ENCODE measurements at places on chromosomes 11 and 22. TPM values are rescaled to one million over a fixed set of nuclear protein-coding genes. Genes with fewer than 3 reads are reported as not detected.

GRCh38 chr11:64101461-64101860, 64.5 kb downstream of the MACROD1 start:
- DNase-seq: no peak

DNA sequence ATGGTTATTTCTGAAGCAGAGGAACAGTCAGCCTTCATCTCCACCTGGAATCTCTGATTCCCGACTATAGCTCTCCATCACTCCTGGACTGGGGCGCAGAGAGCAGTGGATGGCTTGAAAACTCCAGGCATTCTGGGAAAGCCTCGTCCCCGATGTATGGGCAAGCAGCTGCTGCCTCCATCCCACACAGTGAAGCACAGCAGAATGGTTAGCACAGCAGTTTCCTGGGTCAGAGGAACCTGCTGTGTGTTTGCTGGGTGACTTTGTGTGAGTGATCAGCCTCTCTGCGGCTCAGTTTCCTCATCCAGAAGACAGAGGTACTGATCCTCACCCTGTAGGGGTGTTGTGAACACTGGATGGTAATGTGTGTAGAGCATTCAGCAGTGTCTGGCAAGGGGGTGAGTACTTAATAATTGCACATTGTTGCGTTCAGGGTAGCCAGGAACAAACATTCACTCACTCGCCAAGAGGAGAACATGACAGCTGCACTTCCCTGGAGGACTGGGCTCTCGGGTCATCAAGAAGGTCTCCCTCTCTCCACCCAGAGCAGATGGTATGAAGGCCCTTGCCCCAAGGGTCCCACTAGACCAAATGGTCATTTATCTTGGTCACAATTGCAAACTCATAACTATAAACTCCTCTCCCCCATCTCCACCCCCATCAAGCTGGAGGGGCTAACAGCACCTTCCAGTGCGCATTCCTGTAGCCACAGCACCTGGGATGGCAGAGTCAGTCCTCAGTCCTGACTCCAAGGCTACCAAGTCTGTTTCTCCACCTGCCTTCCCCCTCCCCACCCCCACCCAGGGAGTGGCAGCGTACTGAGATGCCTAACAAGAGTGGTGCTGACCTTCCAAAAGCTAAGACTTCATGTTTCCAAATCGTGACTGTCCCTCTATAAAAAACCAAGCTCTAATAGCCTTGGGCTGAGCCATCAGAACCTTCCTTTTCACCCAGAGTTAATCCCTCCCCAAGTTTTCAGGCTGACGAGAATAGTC, 1.5 kb upstream of the CHST1 start:
- no peak for DNase-seq

DNA sequence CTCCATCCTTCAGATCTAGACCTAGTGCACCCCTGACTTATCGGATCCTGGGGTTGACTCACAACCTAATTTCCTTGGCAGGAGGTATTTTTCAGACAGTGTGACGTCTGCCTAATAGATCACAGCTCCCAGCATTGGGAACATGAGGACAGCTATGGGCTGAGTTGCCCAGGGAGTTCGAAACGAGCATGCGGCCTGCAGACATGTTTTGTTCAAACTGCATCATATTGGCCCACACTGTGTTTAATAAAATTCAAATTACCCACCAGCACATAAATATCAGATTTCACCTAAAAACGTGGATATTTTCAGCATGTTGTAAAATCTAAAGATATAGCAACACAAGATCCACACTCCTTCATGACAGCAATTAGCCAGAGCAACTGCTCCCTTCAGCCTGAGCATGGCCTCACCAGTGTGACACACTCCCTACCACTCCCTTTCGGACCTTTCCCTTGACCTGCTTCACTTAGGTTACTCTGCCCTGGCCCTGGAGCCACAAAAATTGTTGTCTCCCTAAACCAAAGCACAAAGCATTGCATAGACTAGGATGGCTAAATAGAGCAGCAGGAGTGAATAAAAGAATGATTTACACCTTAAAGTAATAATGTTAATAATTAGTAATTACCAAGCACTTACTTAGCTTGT, 53.6 kb upstream of the USP47 start:
- no peak for DNase-seq

DNA sequence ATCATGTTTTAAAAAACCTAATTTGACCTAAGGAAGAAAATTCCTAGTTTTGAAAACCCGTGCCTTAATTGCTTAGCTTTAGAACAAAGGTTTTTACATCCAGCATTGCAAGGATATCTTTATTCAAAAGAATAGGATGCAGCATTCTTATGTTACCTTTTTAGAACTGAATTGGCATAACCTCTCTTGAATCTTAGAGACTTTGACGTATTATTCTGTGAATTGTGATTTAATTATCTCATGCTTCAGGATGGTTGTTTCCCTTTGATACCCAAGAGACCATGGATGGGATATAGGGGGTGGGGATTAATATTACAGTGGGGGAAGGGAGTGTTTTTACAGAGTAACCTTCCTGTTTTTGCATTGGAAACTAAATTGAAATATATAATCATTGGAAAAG, 49.4 kb downstream of the ARHGEF12 start:
- DNase-seq: no peak

DNA sequence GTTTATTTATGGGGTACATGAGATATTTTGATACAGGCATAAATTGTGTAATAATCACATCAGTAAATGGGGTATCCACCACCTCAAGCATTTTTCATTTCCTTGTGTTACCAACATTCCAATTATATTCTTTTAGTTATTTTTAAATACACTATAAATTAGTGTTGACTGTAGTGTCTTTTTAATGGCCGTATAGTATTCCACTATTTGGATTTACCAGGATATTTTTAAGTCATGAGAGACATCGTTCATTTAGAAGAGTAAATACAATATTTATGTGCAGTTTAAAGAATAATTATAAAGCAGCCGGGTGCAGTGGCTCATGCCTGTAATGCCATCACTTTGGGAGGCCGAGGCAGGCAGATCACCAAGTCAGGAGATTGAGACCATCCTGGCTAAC, 6.2 kb upstream of the SPI1 start:
- no peak for DNase-seq

- DNase-seq: no peak
These were observed 34.1 kb upstream of the ZBTB16 start for GRCh38 chr11:114025329-114025907.

- no peak for DNase-seq
These were observed 109.9 kb upstream of the CADM1 start for GRCh38 chr11:115613986-115614632.

GRCh38 chr11:14446701-14447169, 52.9 kb downstream of the COPB1 start:
- DNase-seq: no peak

GRCh38 chr11:112958670-112959069, 2.5 kb upstream of the NCAM1 start:
- DNase-seq: no peak

DNA sequence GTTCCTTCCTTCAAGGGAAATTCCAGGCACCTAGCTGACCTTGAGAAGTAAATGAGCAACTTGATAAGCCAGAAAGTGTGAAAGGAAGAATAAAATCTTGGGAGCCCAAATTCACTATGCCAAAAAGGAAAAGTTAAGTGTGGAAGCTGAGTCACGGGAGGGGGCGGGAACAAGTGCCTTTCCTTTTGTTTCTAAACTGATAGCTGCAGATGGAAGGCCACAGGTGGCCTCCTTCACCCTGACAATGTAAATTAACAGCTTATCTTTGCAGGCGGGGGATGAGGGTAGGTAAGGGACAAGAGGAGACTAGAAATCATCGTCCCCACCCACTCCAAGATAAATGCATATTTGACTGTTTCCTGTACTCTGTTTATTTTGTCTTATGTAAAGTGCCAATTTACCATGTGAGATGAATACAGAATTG, 36.4 kb upstream of the TREH start:
- no peak for DNase-seq

DNA sequence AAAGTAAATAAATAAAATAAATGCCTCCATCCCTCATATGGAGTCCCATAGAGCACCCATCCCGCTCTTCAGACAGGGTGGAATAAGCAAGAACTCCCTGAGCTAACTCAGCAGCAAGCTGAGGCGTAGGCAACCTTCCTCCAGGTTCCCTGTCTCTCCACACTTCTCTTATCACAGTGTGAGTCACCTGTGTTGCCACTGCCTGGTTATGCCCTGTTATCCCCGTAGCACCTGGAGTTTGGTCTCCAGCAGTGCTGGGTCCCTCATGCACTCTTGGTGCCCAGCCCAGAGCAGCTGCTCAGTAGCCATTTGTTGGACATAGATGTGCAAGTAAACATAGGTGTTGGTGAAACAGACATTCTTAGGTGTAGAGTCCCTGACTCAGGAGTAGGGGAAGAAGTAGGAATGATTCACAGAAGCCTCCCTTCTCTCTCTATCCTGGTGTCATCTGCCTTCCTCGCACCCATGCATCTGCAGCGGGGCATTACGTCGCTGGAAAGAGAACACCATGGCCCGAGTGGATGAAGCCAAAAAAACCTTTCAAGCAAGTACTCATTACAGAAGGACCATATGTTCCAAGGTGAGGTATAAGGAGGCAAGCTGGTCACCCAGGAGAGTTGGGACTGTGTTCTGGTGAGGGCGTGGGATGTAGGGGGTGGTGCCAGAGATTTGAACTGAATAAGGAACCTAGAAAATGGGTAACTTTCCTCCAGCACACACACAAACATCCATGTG, 56.0 kb downstream of the PISD start:
- DNase-seq: no peak

GRCh38 chr11:2298795-2299761, 2.6 kb downstream of the C11orf21 start:
- peak; percentile 8 for DNase-seq

GRCh38 chr22:46780453-46780852, 18.0 kb downstream of the TBC1D22A start:
- DNase-seq: no peak

DNA sequence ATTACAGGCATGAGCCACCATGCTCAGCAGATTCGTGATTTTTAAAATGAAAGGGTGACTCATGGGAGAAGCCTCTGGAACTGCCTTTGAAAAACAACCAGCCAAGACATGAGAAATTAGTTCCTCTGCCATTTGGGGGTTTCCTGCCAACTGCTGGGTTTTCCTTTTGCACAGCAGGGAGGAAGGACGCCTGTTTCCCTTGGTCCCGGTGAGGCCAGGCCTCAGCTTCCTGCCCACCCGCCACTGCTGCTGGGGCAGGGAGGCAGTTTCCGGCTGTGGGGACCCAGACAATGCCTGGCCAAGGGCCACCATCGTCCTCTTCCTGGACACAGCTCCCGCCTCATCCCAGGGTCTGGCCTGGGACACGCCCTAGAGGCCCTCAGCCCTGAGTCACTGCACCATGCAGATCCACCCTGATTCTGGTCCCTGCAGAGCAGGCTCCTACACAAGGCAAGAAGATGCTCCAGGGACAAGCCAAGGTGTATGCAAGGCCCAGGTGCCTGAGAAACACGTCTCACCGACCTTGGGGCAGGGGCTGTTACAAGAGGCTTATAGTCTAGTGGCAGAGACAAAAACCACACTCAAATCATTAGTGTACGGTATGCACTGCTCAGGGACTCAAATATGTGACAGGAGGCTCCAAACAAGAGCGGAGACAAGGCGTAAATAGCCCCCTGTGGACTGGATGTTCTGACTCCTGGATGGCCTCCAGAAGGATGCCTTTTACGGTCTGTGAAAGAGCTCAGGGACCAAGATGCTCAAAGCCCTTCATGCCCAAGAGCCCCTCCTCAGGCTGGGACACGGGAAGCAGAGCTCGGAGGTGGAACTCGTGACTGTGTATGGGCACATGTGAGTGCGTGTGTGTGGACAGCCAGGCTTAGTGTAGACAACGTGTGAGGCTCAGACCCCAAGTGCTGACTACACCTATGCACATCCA, 10.0 kb downstream of the PPM1F start:
- peak; percentile 49 for DNase-seq

- DNase-seq: no peak
These were observed 452.9 kb downstream of the JRKL start for GRCh38 chr11:96842731-96843130.

GRCh38 chr11:12702999-12703453, 28.8 kb downstream of the TEAD1 start:
- DNase-seq: no peak

GRCh38 chr22:29339381-29340235, 24.1 kb upstream of the RASL10A start:
- DNase-seq: no peak

GRCh38 chr11:108679045-108679444, 14.2 kb downstream of the DDX10 start:
- no peak for DNase-seq

GRCh38 chr11:61833926-61834277, 5.8 kb downstream of the FADS2 start:
- no peak for DNase-seq

DNA sequence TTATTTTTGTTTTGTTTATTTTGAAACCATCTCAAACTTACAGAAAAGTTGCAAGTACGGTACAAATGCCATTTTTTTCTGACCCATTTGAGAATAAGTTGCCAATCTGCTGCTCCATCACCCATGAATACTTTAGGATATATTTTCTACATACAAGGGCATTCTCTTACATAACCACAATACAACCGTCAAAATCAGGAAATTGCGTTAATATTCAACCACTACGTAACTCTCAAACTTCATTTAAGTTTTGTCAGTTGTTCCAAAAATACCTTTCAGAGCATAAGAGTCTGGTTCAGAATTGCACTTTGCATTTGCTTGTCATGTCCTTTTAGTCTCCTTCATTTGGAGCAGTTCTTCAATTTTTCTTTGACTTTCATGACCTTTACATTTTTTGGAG, 194.3 kb upstream of the BDNF start:
- no peak for DNase-seq

DNA sequence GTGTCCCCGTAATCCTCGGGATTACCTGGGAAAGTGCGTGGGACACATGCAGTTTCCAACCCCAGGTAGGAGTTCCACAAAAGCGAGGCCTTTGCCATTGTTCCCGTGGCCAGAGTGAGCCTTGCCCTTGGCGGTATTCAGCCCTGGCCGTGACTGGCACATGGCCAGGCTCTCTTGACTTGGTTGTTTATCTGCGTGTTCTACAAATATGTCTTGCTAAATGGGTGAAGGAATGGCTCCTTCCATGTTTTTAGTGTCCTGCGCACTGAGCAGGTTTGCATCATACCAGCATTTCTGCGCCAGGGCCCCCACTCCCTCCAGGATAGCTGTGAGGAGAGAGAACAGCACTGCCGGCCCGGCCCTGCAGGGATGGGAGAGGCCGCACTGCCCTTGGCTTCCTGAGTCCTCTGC, 20.0 kb downstream of the POLR3H start:
- peak; percentile 72 for DNase-seq

The CHRM4 gene
- not detected for total RNA-seq

The EFCAB6 gene
- total RNA-seq: 4.1 TPM

The RAB36 gene
- 22.3 TPM for total RNA-seq

The DYNC2H1 gene
- 24.2 TPM for total RNA-seq

The ZP1 gene
- 0.17 TPM for total RNA-seq

The ZNHIT2 gene
- total RNA-seq: 15.1 TPM

The GLB1L2 gene
- total RNA-seq: 8.8 TPM

The CDKN1C gene
- total RNA-seq: 59.4 TPM

The RPL3 gene
- total RNA-seq: 1,535 TPM

The FAT3 gene
- total RNA-seq: 1.4 TPM

The APOA5 gene
- total RNA-seq: 0.29 TPM

The SLC17A6 gene
- total RNA-seq: not detected

The TRIM6 gene
- 2.1 TPM for total RNA-seq
